ENCODE measurements at places on chromosomes 5 and 9.

DNA sequence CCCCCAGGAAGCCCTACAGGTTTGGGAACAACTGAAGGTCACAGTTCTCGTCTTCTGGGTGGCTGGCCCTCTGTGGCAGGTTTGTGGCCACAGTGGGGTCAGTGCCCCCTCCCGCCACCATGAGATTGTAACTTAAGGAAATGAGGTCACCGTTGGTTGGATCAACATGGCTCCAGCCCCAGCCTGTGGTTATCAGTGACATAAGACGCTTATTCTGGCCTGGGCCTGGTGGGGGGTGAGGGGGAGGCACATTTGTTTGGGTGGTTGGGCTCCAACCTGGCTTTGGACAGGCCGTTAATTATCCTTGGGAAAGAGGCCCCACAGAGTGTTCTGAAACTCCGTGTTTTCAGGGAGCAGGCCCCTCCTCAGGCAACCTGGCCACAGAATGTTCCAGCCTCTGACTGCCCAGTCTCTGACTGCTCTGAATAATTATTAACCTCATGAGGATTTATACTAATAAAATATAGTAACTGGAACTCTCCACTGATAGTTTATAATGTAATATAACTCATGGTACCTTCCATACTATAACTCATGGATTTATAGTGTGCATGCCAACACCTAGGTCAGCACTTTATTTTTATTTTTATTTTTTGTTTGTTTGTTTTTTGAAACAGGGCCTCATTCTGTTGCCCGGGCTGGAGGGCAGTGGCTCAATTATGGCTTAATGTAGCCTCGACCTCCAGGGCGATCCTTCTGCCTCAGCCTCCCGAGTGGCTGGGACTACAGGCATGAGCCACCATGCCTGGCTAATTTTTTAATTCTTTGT lies 58.0 kb upstream of the RPL26L1 start:
- no peak for DNase-seq

- DNase-seq = no peak
Measured at GRCh38 chr9:30410273-30410672, 1974.2 kb upstream of the ACO1 start.

DNA sequence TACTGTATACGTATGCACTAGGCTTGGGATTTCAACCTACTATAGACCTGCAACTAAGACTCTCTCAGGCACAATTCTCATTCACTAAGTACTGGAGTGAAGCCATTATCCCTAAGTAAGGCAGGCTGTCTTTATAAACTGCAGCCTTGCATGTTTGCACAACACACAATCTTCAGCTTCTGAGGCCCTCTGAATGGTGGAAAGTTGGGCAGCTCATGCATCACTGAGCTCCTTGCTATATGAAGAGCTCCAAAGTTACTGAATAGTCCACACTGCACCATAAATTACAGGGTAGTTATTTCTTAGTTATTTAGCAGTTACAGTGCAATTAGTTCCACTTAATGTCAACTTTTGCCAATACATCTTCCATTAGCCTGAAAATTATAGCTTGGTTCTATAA lies 384.6 kb downstream of the BRINP1 start:
- DNase-seq = no peak

- DNase-seq = no peak
Measured at GRCh38 chr5:79612667-79613198, 492 bp downstream of the TENT2 start.

DNA sequence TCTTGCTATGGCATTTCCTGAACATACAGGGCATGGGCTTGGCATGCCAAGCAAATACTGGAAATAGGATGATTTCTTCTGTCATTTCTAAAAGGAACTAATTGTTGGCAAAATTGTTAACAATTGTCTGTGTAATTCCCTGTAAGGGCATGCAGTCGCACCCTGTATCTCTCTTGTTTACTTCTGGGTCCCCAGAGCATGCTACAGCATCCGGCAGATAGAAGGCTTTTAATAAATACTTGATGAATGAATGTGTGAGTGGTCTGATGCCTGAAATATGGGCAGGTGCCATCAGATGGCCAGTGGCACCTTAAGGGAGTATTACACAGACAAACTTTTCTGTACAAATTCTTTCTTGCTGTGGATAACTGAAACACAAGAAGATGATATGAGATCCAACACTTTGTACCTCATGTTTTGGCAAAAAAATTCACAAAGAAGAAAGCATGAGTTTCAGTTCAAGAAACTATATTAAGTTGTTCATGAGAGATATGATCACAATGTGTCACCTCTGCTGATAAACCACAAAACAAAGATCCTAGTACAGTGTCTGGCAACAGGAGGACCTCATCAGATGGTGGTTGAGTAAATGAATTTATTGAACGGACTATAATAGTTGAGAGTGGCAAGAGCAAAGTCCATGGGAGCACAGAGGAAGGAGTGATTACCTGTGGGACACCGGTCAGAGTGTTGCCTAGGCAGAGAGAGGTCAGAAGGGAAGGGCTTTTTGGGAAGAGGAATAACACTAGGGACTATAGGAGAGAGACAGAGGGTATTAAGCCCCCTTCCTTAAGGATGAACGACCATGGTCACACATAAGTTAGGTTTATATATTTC lies 194.2 kb downstream of the ATP10B start:
- DNase-seq = no peak

GRCh38 chr5:178366998-178367735 lies 134.6 kb upstream of the PHYKPL start:
- DNase-seq = no peak

- no peak for DNase-seq
Measured at GRCh38 chr9:100590481-100590880, 12.6 kb downstream of the CAVIN4 start.

DNA sequence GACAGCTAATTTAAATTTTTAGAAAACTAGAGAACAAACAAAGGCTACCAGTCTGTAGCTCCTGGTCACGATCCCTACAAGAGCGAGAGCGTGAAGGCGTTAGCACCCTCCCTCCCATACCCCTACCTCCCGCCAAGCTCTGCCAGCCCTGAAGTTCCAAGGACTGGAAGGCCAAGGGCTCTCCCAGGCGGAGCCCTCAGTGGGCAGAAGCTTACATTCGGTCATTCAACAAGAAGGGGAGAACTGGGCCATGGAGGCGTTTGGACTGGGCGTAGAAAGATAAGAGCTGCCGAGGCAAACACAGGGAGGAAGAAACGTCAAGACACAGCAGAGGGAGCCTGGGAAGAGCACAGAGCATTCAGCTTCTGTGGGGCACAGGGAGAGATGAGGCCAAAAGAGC lies 3.0 kb downstream of the MXD3 start:
- no peak for DNase-seq

DNA sequence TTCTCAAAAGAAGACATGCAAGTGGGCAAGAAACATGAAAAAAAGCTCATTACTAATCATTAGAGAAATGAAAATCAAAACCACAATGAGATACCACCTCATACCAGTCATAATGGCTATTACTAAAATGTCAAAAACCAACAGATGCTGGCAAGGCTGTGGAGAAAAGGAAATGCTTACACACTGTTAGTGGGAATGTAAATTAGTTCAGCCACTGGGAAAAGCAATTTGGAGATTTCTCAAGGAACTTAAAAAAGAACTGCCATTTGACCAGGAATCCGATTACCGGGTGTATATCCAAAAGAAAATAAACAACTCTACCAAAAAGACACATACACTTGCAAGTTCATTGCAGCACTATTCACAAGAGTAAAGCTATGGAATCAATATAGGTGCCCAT lies 595.4 kb upstream of the RIOK2 start:
- no peak for DNase-seq

DNA sequence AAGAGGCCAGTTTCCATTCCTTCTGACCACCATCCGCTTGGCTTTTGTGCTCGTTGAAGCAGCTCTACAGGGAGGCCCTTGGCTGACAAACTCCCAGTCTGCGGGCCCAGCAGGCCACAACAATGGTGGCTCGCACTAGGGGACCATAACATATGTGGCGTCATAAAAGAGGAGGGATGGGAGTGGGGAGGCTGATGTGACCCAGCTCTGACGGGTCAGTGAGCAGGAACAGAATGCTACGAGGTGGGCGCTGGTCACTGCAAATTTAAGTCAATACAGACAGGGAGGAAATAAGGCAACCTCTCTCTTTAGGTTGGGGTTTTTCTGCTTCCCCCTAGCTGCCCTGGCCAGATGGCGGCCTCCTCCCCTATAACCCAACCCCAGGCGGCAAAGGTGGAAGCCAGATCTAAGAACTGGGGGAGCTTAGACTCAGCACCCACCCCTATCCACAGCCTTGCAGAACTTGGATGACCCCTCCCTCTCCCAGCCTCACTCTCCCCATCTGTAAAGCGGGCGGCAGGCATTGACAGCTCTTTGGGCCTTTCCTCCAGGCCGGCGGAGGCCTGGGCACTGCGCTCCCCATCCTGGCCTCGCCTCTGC lies 778 bp downstream of the FRRS1L start:
- no peak for DNase-seq

DNA sequence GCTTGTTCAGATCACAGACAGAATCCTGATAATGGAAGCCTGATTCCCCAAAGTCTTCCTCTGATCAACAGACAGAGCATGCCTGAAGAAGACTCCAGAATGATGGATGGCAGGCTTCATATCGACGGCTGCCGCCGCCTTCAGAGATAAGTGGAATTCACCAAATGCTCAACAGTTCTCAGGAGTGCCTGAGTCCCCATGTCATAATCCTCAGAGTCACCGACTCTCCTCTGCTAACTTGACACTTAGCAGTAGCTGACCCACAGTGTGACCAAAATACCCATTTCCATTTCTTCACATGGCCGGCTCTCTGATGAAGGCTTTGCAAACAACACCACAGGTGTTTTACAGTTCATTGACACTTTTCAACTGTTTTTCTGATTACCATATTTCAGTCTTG lies 58.7 kb downstream of the PRDM6 start:
- DNase-seq = no peak

DNA sequence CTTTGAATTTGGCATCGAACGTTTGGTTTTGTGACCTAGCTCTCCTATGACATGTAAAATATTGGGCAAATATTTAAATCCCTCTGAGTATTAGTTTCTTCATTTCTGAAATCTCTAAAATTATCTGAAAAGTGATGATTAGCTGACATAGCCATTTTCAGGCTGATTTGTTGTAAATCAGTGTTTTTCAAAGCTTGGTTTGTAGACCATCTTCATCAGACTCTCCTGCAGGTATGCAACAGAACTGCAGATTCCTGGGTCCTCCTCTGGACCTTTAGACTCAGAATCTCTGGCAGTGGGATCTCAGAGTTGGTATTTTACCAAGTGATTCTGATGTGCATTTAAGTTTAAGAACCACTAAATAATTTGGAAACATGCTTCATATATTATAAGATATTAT lies 38.9 kb upstream of the NMUR2 start:
- no peak for DNase-seq

GRCh38 chr9:130936285-130937117 lies 2.5 kb downstream of the FIBCD1 start:
- DNase-seq = no peak

- DNase-seq = no peak
Measured at GRCh38 chr5:132487095-132487428, 3.5 kb downstream of the IRF1 start.

- no peak for DNase-seq
Measured at GRCh38 chr9:105251733-105252404, 7.4 kb downstream of the SLC44A1 start.

All from keratinocyte (primary cell).